ENCODE measurements at places on chromosomes 12 and 14. TPM values are rescaled to one million over a fixed set of nuclear protein-coding genes. Genes with fewer than 3 reads are reported as not detected.

Gene CATSPERB
- not detected for total RNA-seq

Gene ZCCHC8
- total RNA-seq, result 19.9 TPM

Gene FAR2
- total RNA-seq, result not detected

Gene MMP19
- total RNA-seq, result 0.29 TPM

Gene KCNC2
- not detected for total RNA-seq

Gene RPL10L
- not detected for total RNA-seq

Gene SLC25A47
- total RNA-seq, result not detected

Gene TRHDE
- 0.06 TPM for total RNA-seq

Gene DTX1
- 0.26 TPM for total RNA-seq

Gene SYNDIG1L
- total RNA-seq, result not detected

Gene TAS2R31
- total RNA-seq, result 0.27 TPM

Gene CD4
- total RNA-seq, result not detected

Gene DEPDC4
- 0.80 TPM for total RNA-seq

Gene FAM234B
- total RNA-seq, result 4.8 TPM
